ENCODE measurements at places on chromosomes 3 and 15.

DNA sequence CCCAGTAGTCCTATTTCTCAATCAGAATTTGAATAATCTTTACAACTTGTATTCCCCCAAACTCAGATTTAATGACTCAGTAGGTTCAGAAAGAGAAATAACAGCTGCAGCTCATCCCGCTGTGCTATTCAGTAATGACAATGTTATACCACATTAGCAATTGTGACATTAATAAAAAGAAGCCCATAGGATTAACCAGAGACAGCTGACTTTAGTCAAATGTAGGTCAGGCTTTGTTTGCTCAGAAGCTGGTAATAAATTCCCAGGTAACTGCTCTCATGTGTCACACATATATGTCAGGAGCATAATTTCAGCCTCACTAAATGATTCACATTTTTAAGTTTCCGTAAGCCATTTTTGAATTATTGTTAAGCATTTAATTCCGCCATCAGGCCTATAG, 222.0 kb upstream of the UBE2E2 start:
- no peak for DNase-seq

DNA sequence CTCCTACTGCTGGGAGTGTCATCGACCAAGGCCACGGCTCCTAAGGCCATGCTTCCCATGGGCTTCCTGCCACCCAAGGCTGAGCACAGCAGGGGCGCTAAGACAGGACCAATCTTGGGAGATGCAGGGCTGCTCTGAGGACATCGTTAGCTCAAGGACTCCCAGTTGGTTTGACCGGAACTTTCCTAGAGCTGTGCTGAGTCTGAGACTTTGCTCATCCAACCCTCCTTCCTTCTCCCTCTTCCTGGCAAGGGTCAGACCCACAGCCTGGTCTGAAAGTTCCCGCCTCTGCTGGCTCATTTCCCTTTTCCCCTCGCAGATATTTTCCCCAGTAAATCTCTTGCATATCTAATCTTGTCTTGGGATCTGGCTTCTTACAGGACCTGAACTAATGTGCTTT, 57.2 kb downstream of the EPHB3 start:
- DNase-seq: no peak

DNA sequence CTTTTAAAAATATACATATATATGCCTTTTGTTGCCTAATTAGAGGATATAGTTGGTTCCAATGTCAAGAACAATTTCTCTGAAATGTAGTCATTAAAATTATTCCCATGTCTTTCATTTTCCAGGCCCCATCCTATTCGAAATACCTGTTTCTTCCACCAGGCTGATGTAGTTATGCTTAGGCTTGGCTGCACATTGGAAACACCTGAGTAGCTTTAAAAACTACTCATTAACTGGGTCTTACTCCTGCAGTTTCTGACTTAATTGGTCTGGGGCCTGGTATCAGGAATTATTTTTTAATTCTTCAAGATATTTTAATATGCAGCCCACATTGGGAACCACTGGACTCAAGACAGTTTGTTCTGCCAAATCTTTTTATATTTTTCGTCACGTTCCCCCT, 53.7 kb downstream of the TGFBR2 start:
- DNase-seq: no peak

DNA sequence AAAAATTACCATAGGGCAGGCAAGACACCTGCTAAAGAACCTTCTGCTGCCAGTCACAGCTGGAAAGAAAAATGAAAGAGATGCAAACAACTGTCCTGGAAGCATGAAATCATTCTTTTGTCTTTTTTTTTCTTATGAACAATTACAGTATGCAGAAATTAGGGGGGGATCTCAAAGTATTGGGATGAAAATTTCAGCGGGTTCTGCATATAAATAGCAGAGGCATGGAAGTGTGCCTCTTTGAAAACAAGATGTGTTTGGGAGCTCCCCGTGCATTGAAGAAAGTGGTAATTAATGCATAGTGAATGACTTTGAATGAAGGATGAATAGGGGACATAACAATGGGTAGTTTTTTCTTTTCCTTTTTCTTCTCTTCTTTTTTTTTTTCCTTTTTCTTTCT, 431.2 kb downstream of the SOX2 start:
- no peak for DNase-seq

GRCh38 chr3:188739511-188739910, 432.3 kb upstream of the TPRG1 start:
- no peak for DNase-seq

DNA sequence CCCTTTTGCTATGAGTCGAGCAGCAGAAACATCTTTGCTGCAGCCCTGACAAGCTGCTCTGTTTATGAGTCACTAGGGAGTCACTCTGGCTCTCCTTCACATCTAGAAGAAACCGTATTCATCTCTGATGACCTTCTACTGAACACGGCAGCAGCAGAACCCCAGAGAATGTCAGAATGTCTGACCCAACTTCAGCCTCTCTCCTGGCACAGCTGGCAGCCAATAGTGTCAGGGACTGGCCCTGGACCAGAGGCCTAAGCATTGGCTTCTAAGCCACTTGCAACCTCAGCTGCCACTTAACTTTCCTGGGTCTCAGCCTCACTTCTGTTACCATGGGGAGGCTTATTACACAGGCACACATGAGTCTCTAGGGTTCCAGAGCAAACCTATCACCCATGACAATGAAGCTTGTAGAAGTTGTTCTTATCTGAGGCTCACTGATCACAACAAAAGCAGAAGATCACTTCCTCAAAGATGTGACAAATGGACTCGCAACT, 184.1 kb upstream of the TLE3 start:
- no peak for DNase-seq

Measured in inflammatory macrophage treated with lipopolysaccharide for 1 hour (primary cell).